Activated CD4-positive, alpha-beta T cell treated with anti-CD3 and anti-CD28 coated beads, Interleukin-2, amount 10 ng/mL, durations not matched to agents 24 days and 14 days (primary cell): ENCODE measurements at places on chromosomes 11 and 22. TPM values are rescaled to one million over a fixed set of nuclear protein-coding genes. Genes with fewer than 3 reads are reported as not detected.

DNA sequence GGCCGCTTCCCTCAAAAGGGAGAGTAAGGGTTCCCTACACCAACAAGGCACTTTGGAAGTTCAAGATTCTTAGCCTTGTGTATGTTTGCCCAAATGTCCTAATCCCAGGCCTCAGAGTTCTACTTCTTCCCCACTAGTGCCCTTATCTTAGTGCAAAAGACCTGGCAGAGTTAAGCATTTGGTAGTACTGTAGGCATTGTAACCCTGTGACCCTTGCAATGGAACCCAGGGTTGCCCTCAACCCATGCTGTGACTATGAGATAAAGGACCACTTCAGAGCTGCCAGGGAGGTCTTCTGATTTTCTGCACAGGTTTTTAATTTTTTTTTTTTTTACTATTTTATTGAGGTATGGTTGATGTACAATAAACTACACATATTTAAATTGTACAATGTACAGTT, 65.1 kb downstream of the C11orf65 start:
- no peak overlapping the region for H3K4me3 ChIP-seq
- no peak overlapping the region for H3K27ac ChIP-seq
- DNase-seq = no peak

- no peaks in the 10 kb centered on the region for H3K27me3 ChIP-seq
- H3K4me3 ChIP-seq = no peak overlapping the region
- H3K36me3 ChIP-seq = no peaks in the 10 kb centered on the region
- H3K4me1 ChIP-seq = no peaks in the 10 kb centered on the region
- no peak overlapping the region for H3K27ac ChIP-seq
Measured at GRCh38 chr11:23023319-23023718, 163.0 kb upstream of the CCDC179 start.

DNA sequence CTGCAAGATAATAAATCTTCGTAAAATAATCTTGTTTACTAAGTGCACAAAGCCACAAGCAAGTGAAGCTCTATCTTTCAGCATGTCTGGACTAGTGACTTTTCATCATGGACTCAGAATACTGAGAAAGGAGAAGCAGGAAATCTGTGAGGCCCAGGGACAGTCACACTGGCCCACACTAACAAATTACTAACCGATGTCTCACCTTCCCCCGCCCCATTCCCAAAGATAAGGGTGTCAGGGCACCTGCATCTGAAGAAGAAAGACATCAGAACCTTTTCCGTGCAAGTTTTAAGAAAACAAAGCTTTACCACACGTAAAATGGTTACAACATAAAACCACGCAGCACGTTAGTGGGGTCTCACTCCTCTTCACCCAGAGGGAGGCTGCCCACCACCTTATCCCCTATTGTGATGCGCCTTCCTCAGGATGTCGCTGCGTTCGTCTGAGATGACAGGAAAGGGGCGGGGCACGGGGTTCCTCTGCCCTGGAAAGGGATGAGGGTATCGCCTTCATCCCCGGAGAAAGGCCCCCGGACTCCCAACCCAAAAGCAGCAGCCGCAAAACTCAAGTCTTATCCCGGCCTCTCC, 616 bp downstream of the BTBD10 start:
- peaks cover 30% of the 10 kb centered on the region for H3K4me1 ChIP-seq
- peak overlapping the region; percentile 98 for H3K4me3 ChIP-seq
- H3K27ac ChIP-seq = peak overlapping the region; percentile 97
- peak; percentile 89 for DNase-seq

DNA sequence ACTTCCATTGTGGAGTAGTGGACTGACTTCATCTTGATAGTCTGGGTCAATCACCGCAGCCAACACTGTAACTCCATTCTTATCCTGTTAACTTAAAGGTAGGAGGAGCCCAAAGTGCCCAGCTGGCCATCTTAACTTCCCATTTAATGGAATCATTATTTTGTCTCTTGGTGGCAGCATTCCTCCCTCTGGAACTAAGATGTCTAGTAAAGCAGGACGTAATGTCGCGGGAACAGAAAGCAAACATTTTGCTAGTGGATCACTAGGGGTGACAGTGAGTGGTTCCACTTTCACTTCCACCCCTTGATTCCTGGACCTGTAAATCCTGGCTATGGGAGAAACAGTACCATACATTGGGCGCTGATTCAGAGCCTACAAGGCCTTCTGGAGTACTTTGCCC, 71.4 kb downstream of the GAB4 start:
- no peak overlapping the region for H3K4me3 ChIP-seq
- no peaks in the 10 kb centered on the region for H3K4me1 ChIP-seq
- H3K27me3 ChIP-seq = peaks cover 12% of the 10 kb centered on the region
- no peak for DNase-seq
- H3K27ac ChIP-seq = no peak overlapping the region

DNA sequence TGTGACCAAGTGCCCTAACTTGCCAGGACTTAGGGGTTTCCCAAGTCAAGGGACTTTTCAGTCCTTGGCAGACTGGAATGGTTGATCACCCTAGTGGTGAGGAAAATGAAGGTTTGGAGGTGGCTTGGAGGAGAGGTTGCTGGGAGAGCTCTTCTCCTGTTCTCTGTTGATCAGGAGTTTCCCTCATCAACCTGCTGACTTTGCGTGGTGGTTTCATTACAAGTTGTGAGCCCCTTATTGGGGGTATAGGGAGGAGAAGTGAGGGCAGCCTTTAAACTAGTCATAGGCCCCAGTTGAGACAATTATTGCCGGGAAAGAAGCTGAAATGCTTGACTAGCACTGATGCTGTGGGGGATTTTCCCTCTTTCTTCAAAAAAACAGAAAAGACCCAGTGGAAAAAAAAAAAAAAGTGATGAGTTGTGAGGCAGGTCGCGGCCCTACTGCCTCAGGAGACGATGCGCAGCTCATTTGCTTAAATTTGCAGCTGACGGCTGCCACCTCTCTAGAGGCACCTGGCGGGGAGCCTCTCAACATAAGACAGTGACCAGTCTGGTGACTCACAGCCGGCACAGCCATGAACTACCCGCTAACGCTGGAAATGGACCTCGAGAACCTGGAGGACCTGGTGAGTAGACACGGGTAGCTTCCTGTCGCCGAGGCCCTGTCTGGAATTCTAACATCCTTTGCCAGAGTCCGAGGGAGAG, at the start of gene CXCR5:
Gene CXCR5 (plus strand): TSS at position 525 of the 704 bp plus-strand sequence. CDS start 50 bp downstream, at position 575.
- H3K4me3 ChIP-seq = peak within 1 kb of the TSS; percentile 66
- DNase-seq = peak; percentile 72
- no peaks in the 10 kb centered on the region for H3K36me3 ChIP-seq
- H3K27me3 ChIP-seq = no peaks in the 10 kb centered on the region
- peaks cover 59% of the 10 kb centered on the region for H3K4me1 ChIP-seq

Gene MS4A18
- total RNA-seq = not detected in 2 replicates

Gene LSP1
- total RNA-seq = 303 and 322 TPM in 2 replicates

Gene THOC5
- 66.6 and 68.1 TPM in 2 replicates for total RNA-seq

DNA sequence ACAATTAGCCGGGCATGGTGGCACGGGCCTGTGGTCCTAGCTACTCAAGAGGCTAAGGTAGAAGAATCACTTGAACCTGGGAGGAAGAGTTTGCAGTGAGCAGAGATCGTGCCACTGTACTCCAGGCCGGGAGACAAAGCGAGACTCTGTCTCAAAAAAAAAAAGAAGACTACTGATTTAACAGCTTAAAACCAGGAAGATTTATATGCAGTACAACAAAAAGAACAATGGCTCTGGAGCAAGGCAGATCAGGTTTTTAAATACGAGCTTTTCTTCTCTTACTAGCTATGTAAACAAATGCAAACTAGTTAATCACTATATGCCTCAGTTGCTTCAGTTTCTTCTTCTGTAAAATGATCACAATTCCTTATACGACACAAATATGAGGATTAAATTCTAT, 6.9 kb downstream of the FAM168A start:
- no peaks in the 10 kb centered on the region for H3K27me3 ChIP-seq
- no peak overlapping the region for H3K4me3 ChIP-seq
- peaks cover 20% of the 10 kb centered on the region for H3K4me1 ChIP-seq
- H3K27ac ChIP-seq = no peak overlapping the region

- H3K36me3 ChIP-seq = no peaks in the 10 kb centered on the region
- H3K27ac ChIP-seq = no peak overlapping the region
- DNase-seq = no peak
Measured at GRCh38 chr11:64078284-64078683, 42.6 kb downstream of the FLRT1 start.
